Hypothalamus (tissue), 51 donors: ENCODE measurements at places on chromosomes 4 and X.

DNA sequence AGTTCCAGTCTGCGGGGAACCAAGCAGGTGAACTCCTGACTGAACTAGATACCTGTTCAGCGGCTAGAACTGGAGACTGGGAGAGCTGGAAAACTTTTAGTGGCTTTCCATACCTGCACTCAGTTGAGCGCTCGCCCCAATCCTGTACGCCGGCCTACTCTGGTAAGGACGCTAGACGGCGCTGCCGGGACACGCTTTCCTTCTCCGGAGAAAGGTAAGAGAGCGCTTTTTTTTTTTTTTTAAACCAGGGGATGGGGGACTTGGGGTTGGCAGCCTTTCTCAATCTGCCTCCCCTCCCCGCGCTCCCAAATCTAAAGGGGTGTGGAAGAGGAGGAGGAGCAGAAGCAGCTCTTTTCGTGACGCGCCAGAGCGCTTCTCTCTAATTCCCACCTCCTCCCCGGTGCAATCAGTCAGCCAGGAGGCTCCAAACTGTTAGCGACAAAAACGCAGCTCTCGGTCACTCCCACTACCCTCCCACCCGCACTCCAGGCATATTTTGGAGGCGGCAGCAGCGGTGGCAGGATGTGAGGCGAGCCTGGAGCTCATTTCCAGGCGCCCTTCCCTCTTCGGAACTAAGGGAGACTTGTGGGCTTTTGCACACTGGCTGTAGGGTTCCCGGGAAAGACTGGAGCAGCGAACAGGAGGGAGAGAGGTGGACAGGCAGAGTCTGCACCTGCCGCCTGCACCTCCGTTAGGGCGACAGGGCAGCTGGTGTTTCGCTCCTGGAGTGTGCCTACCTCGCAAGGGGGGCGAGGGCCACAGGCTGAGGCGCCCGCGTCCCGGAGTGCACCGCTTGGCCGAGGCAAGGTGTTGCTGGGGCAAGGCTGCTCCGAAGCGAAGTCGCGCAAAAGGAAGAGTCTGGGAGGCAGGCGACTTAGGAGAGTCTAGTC lies at the start of gene IL1RAPL2:
Gene IL1RAPL2, plus strand, starts transcription at position 409 of the 890 bp plus-strand sequence.
- DNase-seq = no peak

- DNase-seq = no peak
Observed at GRCh38 chr4:25106363-25107151, 53.7 kb downstream of the SEPSECS start.

DNA sequence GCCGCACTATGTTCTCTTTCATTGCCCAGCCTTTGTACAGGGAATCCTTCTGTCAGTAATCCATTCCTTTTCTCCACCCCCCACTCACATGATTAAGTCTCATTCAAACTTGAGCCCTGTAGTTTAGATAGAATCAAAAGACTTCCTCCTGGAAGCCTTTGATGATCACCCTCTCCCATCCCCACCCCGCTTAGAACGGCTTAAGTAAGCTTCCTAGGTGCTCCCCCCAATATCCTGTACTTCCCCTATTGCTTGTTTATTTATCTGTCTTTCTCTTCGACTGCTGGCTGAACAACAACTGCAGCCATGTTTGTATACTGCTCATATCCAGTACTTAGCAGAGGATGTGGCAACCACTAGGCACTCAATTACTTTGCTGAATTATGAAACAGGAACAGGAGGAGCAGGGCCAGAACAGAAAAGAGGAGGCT lies 38.5 kb upstream of the GPC3 start:
- no peak for DNase-seq

DNA sequence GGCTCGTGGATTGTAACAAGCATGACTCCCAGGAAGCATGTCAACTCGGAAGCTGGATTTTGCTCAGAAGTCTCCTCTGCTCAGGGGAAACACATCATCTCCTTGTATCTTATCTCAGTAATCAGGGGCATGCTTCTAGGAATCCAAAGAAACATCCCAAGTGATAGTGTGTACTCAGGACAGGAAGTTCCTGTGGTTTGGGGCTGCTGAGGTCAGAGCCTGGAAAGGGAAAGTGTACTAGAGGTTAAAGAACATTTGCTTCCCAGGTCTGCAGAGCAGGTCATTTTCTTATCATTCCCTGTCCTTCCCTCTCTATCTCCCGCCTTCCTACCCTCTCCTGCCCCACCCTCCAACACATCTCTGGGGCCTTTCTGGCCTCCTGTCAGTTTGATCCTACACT lies 38.8 kb downstream of the SLC34A2 start:
- no peak for DNase-seq

GRCh38 chr4:43163101-43163792 lies 270.7 kb downstream of the GRXCR1 start:
- no peak for DNase-seq

DNA sequence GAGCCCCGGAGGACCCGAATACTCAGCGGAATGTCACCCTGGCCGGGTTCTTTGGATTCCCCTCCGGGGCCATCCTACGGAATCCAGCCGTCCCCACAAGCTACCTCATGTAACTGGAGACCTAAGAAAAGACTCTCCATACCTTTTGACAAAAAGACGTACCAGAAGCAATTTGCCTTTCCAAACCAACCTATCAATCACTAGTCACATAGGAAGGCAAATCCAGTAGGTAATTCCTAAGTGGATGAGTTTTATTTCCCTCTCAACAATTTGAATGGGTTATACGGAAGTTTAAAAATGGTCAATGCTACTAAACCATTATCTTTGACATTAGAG lies 16.8 kb downstream of the POU4F2 start:
- no peak for DNase-seq

DNA sequence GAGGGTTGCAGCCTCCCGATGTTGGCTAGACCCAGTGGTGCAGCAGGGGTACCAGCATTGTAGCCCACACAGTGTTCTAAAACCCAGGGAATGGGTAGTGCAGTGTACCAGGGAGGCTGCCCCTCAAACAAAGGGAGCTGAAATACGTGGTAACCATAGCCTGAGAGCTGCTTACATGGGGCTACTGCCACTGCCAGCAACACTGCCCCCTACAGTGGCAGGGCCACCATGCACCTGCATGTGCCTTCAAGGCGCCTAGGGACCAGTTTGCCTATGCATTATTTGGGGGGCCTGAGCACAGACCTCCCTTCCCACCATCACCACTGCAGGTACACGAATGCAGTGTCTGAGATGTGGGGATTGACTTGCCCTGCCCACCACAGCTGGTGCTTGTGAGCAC lies 21.0 kb upstream of the BMP15 start:
- DNase-seq = no peak

- no peak for DNase-seq
Observed at GRCh38 chr4:152104356-152104755, 343.5 kb upstream of the GATB start.

DNA sequence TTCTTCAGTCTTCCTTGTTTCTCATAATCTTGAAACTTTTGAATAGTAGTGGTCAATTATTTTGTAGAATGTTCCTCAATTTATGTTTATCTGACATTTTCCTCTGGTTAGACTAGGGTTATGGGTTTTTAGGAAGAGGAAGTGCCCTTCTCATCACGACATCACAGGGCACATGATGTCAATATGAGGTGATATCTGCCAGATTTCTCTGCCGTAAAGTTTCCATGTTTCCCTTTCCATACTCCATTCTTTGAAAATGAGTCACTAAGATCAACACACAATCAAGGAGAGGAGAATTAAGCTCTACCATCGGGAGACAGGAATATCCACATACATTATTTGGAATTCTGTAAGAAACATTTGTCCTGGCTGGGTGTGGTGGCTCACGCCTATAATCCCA lies 28.4 kb downstream of the RP2 start:
- DNase-seq = no peak

GRCh38 chr4:1081689-1082040 lies 31.7 kb downstream of the RNF212 start:
- no peak for DNase-seq

- no peak for DNase-seq
Observed at GRCh38 chr4:76610751-76611547, 175.9 kb downstream of the SHROOM3 start.

DNA sequence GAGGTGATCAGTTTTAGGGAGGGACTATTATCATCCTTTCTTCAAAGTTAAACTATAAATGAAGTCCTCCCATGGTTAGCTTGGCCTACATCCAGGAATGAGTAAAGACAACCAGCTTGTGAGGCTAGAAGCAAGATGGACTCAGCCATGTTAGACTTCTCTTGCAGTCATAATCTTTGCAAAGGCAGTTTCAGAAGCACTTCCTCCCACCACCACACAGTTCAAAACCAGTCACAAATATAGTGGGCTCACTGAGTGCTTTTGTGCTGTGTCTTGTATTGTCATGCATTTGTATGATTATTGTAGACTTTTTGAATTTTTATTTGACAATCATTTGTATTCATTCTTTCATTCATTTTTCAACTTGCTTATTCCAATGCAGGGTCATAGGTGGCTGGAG lies 204.5 kb downstream of the ZNF674 start:
- DNase-seq = no peak

DNA sequence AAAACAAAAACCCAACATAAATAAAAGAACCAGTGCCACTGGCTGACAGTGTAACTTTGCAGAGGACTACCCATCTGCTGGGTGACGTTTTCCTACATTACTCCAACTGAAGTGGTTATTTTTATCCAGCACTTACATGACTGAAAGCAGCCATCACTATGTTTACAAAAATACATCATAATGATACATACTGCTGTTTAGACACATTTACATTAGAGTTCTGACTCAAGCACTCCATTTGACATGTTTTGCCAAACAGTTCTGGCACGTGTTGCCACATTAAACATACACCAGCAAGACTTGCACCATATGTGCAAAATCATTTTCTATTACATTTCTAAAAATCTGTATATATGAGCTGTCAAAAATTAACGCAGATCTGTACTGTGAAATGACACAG lies 39.6 kb downstream of the BEND4 start:
- no peak for DNase-seq

- DNase-seq = no peak
Observed at GRCh38 chrX:9231491-9231890, 197.6 kb upstream of the FAM9B start.

- DNase-seq = no peak
Observed at GRCh38 chrX:30597216-30598012, 19.8 kb upstream of the TASL start.

DNA sequence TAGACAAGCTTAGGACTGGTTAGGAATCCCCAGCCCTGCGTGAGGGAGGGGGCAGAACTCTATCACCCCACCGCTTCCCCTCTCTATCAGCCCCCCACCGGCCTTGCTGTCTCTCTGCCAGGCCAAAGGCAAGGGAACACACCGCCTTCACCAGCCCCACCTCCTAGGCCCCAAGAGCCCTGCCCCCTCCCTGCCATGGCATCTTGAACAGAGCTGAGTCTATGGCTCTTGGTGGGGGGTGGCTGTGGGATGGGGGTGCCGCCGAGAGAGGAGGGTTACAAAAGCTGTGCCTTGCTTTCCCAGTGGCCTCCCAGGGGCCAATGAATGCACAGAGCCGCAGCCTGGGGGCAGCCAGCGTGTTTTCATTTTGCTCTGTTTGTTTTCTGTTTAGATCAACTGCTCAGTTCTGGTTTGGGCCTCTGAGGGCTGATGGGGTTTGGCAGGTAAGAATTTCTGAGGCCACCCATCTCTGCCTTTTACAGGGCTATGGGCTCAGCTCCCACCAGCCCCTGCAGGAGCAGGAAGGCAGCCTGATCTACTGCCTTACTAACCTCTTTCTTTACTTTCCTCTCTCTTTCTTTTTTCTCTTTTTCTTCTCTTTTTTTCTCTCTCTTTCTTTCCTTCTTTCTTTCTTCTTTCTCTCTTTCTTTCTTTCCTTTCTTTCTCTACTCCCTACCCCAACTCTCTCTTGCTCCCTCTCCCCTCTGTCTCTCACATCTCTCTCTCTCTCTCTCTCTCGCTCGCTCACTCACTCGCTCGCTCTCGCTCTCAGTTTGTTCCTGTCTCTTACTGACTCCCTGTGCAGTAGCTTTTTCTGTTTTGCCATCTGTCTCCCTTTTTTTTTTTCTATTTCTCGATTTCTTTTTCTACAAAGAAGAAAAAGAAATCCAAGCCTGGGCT lies 128.3 kb downstream of the PJA1 start:
- DNase-seq = no peak

GRCh38 chr4:110231869-110232268 lies 33.5 kb upstream of the ELOVL6 start:
- no peak for DNase-seq

GRCh38 chr4:42710761-42711160 lies 53.9 kb upstream of the ATP8A1 start:
- no peak for DNase-seq

DNA sequence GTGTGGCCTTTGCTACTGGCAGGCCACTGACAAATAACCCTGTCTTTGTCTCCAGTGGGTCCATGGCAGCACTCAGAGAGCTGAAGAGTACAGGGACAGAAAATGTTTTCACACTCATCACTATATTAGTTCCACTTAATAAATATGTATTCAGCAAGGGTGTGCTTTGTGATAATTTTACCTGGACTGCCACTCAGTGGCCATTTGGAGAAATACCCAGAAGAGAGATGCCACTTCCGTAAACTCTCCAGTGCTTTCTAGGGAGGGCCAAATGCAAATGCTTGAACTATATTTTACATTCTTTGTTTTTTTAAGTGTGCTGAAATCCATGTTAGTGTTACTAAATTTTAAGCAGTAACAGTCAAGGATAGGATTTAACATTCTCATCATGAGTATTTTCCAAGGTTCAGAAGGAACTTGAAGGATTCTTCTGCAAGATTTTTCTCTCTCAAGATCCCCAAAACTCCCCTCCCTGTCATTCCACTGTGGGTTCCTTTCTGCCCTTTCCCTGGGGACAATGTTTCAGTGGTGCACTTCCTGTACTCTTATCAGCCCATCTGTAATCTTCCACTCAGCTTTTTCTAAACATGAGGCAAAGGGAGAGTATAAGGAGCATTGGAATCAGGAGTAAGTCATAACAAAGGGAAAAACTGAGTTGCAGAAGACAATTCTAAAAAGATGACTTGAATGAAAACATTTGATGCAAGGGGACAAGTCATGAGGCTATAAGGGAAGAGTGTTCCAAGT lies 46.0 kb downstream of the TFDP3 start:
- no peak for DNase-seq

DNA sequence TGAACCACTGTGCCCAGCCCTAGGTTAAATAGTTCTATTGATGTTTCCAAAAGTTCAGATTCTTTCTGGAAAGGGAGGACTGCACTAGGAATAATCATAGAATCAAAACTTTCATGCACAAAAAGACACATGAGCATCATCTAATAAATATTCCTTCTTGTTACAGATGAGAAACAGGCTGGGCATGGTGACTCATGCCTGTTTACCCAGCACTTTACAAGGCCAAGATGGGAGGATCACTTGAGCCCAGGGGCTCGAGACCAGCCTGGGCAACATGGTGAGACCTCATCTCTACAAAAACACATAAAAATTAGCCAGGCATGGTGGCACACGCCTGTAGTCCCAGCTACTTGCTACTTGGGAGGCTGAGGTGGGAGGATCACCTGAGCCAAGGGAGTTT lies 27.7 kb downstream of the LARP7 start:
- no peak for DNase-seq

- no peak for DNase-seq
Observed at GRCh38 chr4:155935389-155935986, 18.2 kb downstream of the CTSO start.
